ENCODE measurements at places on chromosomes 13 and 19. TPM values are rescaled to one million over a fixed set of nuclear protein-coding genes. Genes with fewer than 3 reads are reported as not detected.

PALM3 gene
- 14.8 TPM for total RNA-seq

GRCh38 chr13:106096661-106097092, 438.8 kb downstream of the EFNB2 start:
- DNase-seq, result no peak

GRCh38 chr19:30367006-30367405, 5.2 kb upstream of the ZNF536 start:
- no peak for DNase-seq

- DNase-seq, result peak; percentile 63
These were observed 28.7 kb downstream of the LACC1 start for GRCh38 chr13:43908156-43909126.

DNA sequence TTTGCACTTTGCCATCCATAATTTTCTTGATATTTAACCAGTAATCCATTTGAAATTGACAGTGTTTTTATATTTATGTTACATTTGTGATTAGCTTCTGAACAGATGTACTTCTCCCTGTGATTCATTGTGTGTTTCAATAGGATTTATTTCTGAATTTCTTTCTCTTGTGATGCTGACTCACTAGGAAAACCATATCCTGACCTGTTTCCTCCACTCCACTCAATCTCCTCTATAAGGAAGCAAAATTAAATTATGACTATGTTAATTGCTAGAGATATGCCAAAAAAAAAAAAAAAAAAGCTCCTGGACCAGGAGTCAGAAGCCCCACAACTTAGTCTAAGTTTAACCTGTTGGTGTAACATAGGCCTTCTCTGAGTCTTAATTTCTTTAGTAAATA, 614.6 kb upstream of the SPRY2 start:
- no peak for DNase-seq

DNA sequence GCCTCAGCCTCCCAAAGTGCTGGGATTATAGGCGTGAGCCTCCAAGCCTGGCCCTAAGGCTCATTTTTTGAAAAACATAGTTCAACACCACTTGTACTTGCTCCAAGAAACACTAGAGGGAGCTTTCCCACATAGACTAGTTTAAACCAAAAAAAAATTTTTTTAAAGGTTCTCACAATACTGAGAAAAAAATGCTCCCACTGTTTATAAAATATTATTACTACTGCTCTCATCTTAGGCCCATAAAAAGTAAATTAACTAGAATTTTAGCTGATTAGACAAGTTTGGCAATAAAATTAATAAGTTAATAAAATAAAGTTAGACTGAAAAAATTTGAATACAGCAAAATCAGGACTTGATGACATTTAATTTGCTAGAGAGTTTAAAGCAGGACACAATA, 109.5 kb downstream of the TBC1D4 start:
- DNase-seq, result peak; percentile 64

Measured in G401 (cell line).